Esophagus muscularis mucosa (tissue), 4 donors: ENCODE measurements at places on chromosomes 5 and 9. TPM values are rescaled to one million over a fixed set of nuclear protein-coding genes. Genes with fewer than 3 reads are reported as not detected.

IFNE gene
- total RNA-seq, result not detected

GRM6 gene
- not detected for total RNA-seq

SYNPO gene
- total RNA-seq, result 42.0 TPM

GGTA1 gene
- 6.6 TPM for total RNA-seq
